LHCN-M2 (cell line): ENCODE measurements at places on chromosomes 3 and 15. TPM values are rescaled to one million over a fixed set of nuclear protein-coding genes. Genes with fewer than 3 reads are reported as not detected.

KBTBD13 gene
- total RNA-seq = not detected in 2 replicates

CLDN1 gene
- total RNA-seq = 0.06 TPM in 1 of 2 replicates, not detected in the other

TMOD2 gene
- 5.0 and 5.8 TPM in 2 replicates for total RNA-seq

SLC28A2 gene
- not detected in 2 replicates for total RNA-seq

LARP6 gene
- total RNA-seq = 43.6 and 45.0 TPM in 2 replicates

KLF15 gene
- total RNA-seq = 0.06 and 0.11 TPM in 2 replicates

LRRK1 gene
- total RNA-seq = 0.17 and 0.26 TPM in 2 replicates

ANKUB1 gene
- total RNA-seq = 0.06 TPM in 1 of 2 replicates, not detected in the other

LRRN1 gene
- not detected in 2 replicates for total RNA-seq

CCDC54 gene
- not detected in 2 replicates for total RNA-seq

MYRIP gene
- 0.11 TPM in 1 of 2 replicates, not detected in the other for total RNA-seq

TTLL13 gene
- not detected in 2 replicates for total RNA-seq

PARP9 gene
- total RNA-seq = 9.0 and 21.3 TPM in 2 replicates

FANCD2OS gene
- not detected in 2 replicates for total RNA-seq

SOX14 gene
- not detected in 2 replicates for total RNA-seq

ZNF774 gene
- 0.75 and 0.77 TPM in 2 replicates for total RNA-seq

GPR87 gene
- not detected in 2 replicates for total RNA-seq

LMCD1 gene
- total RNA-seq = 30.3 and 31.2 TPM in 2 replicates

IL5RA gene
- total RNA-seq = not detected in 2 replicates

DUOXA2 gene
- not detected in 2 replicates for total RNA-seq

C3orf22 gene
- not detected in 2 replicates for total RNA-seq
